ENCODE measurements at places on chromosomes 6 and 20.

- DNase-seq = no peak
Measured at GRCh38 chr6:125228981-125229479, 72.7 kb downstream of the HDDC2 start.

DNA sequence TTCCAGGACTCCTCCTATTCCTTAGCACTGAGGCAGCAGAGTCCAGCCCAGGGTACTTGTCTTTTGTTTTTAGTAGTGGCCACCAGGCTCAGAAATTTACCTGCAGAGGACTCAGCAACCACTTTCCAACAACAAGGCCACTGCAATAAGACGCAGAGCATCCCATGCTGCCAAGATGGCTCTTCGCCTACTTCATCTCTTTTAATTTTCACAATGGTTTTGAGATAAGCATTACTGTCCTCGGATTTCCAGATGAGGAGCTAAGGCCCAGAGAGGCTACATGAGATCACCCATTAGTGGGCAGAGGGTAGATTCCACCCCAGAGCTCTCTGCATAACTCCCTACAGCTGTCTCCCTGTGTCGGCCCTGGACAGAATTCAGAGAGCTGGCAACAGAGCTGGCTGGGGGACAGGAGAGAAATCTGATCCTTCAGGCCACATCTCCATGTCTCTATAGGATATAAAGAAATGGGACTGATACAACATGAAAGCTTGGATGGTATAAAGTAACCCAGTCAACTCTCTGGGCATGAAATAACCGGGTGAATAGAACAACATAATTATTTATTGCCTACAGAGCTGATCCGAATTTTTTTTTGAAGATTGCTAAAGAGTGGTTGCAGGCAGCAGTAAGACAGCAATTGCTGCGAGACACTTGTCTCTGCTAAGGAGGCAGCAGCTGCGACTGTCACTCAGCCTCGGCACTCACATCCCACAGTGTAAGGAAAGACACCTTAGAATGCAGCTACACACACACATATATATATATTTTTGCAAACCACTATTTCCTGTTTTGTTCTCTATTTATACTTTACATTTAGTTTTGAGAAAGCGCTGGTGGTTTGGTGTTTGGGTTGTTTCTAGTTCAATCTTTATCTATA, 37.2 kb downstream of the SCML4 start:
- DNase-seq = no peak

DNA sequence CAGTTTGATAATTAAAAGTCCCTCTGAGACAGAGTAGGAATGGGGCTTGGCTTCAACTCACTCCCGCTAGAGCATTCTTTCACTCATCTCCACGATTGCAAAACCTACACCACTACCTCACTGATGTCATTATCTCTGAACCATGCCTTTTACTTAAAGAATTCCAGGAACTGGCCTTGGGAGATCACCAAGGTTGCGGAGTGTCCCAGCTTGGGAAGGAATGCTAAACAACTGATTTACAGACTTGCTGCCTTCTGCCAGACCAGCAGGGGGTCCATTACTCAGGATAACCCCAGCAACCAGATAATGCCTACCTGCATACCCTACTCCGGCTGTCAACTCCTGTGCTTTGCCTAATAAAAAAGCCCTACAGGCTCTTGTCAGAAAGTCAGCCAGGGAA, 102.2 kb upstream of the RALGAPA2 start:
- peak; percentile 85 for DNase-seq

DNA sequence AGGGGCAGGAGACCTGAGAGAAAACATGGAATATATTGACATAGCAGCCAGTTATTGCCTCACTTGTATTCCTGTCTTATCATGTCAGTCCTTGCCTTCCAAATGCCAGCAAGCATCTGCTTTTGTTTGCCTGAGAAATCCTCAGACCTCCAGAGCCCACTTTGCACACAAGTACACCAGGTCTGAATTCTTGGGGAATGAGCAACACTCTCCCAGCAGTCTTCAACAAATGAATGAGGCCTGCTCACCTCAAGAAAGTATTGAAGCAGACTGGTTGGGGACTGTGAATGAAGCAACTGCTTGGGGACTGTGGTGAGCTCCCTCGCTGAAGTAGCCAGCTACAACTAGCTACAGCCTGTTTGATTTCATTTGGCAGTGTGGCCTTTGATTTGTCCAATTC, 172.8 kb upstream of the SPTLC3 start:
- DNase-seq = no peak

- DNase-seq = no peak
Measured at GRCh38 chr20:23131766-23132165, 45.6 kb upstream of the CD93 start.

DNA sequence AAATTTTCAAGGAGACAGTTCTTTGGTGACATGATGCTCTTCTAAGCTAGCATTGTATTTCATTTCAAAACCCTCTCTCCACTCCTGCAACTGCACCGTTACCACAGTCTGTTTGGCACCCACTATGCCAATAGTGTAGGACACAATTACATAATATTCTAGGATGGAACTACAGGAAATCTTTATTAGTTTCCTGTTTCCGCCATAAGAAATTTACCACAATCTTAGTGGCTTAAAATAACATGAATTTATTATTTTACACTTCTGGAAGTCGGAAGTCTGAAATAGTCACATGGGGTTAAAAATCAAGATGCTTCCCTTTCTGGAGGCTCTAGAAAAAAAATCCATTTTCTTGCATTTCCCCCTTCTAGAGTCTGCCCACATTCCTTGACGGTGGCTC, 733.1 kb downstream of the HDGFL1 start:
- DNase-seq = no peak

- DNase-seq = peak; percentile 81
Measured at GRCh38 chr20:51639206-51639832, 96.8 kb upstream of the NFATC2 start.

DNA sequence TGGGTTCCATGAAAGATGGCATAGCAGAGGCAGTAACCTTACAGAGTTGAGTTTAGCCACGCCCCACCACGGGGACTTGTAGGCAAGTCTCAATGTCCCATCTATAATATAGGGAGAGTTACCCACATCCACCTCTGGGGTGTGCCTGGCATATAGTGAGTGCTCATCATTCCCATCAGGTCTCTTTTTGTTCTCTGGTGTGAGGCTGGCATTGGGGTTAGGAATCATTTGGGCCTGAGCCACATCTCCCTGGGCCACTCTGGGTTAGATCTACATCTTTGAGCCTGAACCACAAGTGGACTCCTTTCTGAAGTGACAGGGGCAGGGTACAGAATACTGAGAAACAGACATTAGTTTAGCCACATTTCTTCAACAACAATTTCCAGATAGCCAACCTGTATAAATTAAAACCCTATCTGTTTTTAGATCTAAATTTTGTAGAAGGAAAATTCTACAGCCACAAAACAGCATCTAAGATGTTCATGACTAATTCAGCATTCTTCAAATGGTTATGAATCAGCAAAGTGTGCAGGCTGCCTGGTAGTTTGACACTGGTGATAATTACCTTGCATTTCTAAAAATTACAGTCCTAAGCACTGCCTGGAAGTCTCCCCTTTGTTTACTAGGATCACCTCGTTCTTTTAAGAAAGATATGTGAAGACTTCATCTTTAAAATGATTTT, 20.1 kb downstream of the RNF24 start:
- no peak for DNase-seq

- no peak for DNase-seq
Measured at GRCh38 chr20:41014561-41015088, 14.0 kb upstream of the TOP1 start.

DNA sequence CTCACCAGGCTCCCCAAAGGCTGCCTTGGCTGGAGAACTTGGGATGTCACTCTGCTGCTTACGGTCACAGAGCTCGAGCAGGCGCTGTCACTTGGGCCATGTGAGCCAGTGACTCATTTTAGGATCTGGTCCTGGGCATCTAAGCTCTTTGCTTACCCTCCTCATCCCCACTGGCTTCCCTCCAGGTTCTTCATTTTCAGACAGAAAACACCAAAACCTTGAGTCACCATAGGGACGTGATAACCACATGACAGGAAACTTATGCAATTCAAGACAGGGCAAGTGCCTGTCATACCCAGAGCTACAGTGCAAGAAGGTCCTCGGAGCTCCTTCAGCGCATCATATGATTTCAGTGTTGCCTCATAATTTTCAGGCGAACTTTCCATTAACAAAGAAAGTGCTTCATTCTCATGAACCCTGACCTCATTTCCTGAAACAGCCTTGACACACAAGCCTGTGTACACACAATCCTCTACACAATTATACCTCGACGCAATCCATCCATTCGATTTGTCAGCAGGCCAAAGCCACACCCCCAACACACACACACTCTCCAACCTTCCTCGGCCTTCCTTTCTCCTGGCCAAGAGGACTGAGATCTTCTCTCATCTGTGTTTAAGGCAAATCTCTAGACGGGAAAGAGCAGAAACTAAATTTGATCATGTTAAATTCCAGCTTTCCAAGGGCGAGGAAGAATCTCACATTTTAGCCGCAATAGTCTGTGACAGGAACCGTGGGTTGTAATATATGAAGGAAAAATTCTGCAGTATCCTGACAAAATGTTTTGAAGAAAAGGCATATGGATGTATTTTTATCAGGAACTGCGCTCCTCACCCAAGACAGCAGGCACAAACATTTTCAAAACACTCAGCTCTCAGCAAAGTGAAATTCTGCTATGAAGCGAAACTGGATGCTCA, 25.3 kb downstream of the TBC1D7 start:
- no peak for DNase-seq

GRCh38 chr20:37749620-37750403, 56.0 kb downstream of the CTNNBL1 start:
- no peak for DNase-seq

- DNase-seq = no peak
Measured at GRCh38 chr6:118578617-118579016, 30.5 kb downstream of the PLN start.

DNA sequence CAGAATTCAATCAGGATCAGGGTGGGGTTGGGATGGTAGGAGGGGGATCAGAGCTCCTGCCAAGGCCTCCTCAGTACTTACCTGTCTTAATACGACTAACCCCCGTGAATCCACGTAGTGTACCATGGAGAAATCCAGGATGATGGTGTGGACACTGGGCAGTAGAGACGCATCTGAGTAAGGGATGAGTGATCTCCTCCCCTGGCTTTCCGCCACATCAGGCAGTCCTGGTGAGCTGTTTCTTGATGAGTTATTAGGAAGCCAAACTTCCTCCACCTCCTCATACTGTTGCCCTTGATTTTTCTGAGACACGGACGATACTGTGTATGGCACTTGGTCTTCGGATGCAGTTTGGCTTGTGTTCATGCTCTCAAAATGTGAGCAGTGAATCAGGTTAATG, 34.2 kb upstream of the SRPK1 start:
- DNase-seq = no peak

GRCh38 chr20:17503301-17504065, 27.7 kb downstream of the BFSP1 start:
- DNase-seq = peak; percentile 18

- no peak for DNase-seq
Measured at GRCh38 chr20:6614836-6615235, 152.7 kb upstream of the BMP2 start.

DNA sequence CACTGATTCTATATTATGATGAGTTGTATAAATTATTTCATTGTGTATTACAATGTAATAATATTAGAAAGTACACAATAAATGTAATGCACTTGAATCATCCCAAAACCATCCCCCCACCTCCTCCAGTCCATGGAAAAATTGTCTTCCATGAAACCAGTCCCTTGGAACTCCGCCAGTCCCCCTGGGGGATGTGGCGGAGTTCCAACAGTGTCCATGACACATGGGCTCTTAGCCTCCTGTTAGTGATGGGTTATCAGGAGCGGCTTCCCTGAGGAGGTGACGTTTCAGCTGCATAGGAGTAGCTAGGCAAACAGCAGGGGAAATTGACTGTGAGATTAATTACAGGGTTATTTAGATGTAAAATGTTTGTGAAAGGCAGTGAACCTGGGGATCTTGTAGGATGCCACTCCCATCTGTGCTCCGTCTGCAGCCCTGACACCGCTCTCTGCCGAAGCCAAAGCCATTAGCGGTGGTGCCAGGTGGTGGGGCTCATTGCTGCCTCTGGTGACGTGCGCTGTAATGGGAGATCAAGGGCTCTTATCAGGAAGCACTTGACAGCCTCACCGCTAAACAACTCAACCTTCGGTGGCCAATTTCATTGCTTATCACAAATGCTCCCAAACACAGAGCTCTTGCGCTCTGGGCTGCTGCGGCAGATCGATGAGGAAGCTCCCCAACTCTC, 81.6 kb upstream of the MC3R start:
- DNase-seq = no peak

GRCh38 chr6:127949251-127949650, 48.4 kb upstream of the THEMIS start:
- no peak for DNase-seq

DNA sequence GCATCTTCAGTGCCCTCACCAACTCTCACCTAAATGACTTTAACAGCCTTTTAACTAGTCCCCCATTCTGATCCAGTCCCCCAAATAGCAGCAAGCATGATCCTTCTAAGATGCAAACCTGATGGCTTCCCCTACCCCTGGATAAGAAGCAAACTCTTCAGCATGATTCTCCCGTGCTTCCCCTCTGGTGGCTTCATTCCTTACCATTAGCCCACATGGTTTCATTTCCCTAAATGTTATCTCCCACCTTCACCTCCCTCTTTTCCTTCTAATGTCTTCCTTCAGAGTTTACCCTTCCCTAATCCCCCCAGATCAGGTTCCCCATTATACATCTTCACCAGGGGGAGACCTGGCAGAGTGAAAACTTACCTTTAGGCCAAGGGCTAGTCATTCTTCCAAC, 4.0 kb upstream of the RAB5IF start:
- DNase-seq = no peak

- DNase-seq = no peak
Measured at GRCh38 chr6:43465948-43466347, 10.6 kb upstream of the DLK2 start.

DNA sequence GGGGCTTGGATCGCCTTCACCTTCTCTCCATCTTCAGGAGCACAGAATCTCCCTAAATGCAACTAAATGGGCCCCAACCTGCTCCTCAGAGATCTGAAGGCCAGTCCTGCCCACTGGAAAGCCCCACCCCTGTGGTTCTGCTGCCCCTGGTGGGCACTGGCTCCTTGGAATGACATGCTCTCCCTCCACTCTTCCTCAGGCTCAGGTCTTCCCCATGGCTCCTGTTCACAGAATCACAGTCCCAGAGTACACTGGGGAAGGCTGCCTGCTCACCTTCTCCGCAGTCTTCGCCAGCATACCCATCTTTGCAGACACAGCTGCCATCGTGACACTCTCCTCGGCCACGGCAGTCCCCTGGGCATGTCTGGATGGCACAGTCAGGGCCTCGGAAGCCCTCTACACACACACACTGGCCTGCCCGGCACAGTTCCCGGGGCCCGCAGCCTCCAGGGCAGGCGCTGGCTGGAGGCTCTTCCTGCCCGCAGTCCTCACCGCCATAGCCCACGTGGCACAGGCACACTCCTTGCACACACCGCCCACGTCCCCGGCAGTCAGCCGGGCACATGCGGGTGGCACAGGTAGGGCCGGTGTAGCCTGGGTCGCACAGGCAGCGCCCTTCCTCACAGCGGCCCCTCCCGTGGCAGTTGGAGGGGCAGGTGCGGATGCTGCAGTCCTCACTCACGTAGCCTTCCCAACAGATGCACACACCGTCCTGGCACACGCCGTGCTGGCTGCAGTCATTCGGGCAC, 13.6 kb downstream of the TNXB start:
- DNase-seq = no peak

- DNase-seq = no peak
Measured at GRCh38 chr6:79789896-79790295, 157.5 kb downstream of the ELOVL4 start.

Data from H9 (cell line).